ENCODE measurements at places on chromosomes 11 and 22.

- no peak for DNase-seq
Measured at GRCh38 chr11:123742031-123742723, 717 bp upstream of the ZNF202 start.

DNA sequence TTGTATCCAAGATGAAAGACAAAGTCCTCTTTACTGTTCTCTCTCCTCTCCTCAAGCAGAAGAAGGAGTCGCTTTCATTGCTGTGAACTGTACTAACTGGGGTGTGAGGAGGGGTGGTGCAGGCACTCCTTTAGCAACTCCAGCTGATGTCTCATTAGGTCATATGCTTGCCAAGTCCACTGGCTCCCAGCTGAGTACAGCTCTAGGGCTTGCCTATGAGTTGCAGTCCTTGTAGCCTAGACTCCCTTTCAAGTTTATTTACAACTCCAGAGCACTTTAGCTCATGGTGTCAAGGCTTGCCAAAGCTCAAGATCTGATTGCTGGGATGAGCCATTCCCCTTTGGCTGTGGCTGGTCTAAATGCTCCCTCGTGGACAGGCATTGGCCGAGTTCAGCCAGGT is 55.1 kb upstream of the PDGFD start:
- DNase-seq: no peak

DNA sequence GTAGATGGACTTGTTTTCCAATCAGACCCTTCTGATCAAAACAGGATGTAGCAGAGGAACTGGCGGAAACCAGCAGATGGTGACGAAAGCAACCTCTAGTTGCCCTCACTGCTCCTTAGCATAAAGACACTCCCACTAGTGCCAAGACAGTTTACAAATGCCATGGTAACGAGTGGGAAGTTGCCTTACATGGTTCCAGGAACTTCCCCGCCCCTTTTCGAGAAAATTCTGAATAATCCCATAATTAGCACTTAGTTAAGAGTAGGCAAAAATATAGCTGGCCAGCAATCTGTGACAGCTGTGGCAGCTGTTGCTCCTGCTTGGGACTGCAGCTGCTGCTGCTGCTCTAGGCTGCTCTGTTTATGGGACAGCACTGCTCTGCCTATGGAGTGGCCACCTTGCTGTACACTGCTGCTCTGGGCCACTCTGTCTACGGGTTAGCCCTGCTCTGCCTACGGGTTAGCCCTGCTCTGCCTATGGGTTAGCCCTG is 33.4 kb upstream of the SORL1 start:
- no peak for DNase-seq

GRCh38 chr11:61529537-61530225 is 21.1 kb downstream of the LRRC10B start:
- no peak for DNase-seq
